ENCODE measurements at places on chromosomes 1 and 21.

DNA sequence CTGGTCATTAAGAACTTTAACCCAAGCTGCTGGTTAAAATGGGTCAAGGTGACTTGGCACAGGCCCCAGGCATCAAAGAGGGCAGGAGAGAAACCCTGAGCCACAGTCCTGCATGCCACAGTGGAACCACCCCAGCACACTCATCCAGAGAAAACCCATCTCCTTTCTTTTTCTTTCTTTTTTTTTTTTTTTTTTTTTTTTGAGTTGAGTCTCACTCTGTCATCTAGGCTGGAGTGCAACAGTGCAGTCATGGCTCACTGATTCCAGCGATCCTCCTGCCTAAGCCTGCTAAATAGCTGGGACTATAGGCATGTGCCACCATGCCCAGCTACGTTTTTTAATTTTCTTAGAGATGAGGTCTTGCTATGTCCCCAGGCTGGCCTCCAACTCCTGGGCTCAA is 109.2 kb upstream of the RAB4A start:
- no peak for DNase-seq

DNA sequence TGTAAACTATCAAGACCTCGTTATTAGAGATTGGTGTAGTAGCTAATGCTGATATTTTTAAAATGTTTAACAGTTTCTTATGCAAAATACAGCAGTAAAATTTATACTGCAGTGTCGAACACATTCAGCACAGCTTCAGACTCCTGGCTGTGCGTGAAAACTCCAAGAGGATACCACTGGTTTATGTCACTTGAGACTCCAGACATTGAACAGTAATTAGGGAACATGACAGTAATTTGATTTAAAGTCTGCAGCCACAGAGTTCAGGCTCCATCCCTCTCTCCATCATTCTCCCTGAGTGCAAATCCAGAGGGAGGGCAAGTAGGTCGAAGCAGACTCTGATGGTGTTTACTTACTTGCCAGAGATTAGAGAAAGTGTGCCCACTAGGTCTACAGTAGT is 94.2 kb downstream of the AK5 start:
- DNase-seq: no peak

GRCh38 chr21:44448651-44449131 is 6.6 kb upstream of the LRRC3 start:
- no peak for DNase-seq

DNA sequence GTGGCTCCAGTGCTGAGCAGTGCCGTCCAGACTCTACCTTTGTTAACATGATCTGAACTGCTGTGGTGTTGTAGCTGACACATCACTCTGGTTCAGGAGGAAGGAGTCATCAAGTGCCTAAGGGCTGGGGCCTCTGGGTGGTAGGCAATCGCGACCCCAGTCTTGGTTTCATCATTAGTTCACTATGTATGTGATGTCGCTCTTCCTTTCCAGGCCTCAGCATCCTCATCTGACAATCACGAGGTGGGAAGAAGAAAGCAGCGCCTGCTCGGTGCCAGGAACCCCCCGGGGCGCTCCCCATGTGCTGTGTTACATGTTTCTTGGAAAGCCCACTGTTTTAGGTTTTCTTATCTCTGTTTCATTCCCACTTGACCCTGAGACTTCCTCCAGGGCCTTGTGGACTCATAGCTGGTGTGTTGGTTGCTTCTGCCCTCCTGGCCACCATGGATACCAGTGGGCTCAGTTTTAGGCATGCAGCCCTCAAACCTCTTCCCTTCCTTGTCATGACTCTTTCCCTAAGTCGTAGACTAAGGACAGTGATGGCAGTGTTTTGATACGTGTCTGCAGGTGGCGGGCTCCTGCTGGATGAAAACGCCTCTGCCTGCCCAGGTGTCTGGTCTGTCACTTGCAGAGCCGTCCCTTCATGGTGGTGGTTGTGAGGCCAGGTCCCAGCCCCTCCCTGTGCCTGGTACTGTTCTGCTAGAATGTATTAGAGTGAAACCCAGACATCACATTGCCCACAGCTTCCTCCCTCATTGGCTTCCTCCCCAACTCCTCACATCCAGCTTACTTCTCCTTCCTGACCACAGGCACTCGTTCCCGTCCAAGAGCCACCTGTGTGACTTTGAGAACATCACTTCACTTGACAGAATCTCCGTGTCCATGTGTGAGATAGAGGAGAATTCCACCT is 17.2 kb upstream of the FOXO6 start:
- DNase-seq: no peak

DNA sequence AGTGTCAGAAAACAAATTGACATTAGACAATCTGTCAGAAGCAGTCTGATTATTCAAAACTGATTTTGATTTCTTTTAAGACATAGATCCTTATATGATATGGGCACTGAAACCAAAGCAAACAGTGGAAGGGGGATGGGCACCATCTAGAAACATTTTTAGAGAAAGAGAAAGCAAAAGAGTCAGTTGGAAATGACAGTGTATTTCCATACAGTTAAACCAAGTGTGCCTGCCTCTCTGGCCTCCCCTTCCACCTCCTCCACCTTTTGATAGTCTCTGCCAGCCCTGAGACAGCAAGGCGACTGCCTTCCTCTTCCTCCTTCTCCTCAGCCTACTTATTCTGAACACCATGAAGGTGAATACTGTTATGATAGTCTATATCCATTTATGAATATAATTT is 949.7 kb downstream of the AMY1C start:
- DNase-seq: no peak

DNA sequence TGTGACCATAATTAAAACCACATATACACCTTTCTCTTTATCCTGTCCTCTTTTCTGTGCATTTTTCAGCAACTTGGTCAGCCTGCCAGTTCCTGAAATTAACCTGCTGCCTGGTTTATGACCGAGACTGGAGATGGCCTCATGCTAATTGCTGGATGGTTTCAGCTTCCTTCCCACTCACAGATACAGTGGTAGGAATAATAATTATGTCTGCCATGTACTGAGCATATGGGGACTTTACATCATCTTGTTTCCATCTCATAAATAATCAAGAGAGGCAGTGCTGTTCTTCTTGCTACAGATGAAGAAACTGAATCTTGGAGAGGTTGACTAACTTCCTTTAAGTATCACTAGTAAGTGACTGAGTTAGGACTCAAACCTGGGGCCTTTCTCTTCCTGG is 148.2 kb downstream of the NOS1AP start:
- DNase-seq: no peak

DNA sequence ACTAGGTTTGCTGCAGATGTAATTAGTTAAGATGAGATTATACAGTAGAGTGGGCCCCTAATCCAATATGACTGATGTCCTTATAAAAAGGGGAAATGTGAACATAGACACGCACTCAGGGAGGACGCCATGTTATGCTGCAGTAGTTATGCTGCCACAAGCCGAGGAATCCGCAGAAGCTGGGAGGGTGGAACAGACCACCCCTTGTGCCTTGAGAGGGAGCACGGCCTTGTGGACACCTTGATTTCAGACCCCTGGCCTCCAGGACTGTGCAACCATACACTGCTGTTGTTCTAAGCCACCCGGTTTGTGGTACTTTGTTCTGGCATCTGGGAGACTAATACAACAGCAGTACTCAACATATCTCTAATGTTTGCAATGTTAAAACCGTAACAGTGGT is 57.9 kb upstream of the HIVEP3 start:
- no peak for DNase-seq

- no peak for DNase-seq
Measured at GRCh38 chr1:39216771-39217170, 12.3 kb downstream of the MACF1 start.

GRCh38 chr21:33231526-33231925 is 1.8 kb downstream of the IFNAR2 start:
- DNase-seq: no peak

DNA sequence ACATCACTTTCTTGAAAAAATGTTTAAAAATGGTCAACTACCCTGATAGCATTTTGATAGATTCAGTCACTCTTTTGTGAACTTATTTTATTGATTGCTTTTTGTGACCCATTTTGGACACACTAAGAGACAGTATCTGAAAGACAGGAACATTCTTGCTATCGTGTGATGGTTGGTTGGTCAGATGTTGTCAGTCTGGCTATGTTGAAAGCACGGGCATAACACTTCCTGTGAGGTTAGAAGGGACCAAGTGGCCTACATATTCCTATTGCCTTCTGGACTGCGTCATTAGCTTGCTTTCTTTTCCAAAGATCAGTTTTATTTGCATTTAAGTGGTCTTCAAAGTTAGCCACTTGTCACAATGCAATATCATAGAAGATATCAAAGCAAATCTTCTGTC is 1.4 kb downstream of the OR2T6 start:
- no peak for DNase-seq

DNA sequence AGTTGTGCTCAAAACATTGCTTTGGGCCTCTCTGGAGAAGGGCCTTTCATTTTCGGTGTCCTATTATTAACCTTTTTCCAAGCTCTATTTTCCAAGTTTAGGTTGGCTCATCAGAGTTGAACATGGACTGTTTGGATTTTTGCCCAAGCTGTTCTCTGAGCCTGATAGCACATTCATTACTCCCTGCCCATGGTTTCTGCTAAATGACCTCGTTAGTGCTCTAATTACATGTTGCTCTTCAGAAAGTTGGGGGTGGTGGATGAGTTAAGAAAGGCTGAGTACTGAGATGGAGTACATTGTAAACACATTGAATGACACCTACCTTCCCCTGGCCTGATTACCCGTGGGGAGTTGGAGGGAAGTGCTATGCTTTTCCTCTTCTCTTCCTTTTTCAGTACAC is 38.9 kb downstream of the LMO4 start:
- DNase-seq: no peak

DNA sequence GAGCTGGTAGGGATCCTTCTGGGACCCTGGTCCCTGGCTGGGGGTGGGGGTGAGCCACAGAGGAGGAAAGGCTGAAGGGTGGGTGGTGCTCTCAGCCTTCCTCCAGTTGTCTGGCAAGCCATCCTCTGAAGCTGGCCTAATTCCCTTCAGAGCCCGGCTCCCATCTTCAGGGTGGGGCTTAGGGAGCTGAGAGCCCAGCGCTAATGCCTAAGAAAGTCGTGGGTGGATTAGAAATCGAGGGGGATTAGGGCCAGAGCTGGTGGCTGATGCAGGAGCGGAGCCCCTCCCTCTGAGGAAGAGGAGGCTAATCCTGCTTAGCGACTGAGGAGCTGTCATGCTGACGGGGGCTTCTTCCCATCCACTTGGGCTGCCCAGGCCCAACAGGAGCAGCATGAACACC is 30.8 kb upstream of the DMBX1 start:
- DNase-seq: no peak

DNA sequence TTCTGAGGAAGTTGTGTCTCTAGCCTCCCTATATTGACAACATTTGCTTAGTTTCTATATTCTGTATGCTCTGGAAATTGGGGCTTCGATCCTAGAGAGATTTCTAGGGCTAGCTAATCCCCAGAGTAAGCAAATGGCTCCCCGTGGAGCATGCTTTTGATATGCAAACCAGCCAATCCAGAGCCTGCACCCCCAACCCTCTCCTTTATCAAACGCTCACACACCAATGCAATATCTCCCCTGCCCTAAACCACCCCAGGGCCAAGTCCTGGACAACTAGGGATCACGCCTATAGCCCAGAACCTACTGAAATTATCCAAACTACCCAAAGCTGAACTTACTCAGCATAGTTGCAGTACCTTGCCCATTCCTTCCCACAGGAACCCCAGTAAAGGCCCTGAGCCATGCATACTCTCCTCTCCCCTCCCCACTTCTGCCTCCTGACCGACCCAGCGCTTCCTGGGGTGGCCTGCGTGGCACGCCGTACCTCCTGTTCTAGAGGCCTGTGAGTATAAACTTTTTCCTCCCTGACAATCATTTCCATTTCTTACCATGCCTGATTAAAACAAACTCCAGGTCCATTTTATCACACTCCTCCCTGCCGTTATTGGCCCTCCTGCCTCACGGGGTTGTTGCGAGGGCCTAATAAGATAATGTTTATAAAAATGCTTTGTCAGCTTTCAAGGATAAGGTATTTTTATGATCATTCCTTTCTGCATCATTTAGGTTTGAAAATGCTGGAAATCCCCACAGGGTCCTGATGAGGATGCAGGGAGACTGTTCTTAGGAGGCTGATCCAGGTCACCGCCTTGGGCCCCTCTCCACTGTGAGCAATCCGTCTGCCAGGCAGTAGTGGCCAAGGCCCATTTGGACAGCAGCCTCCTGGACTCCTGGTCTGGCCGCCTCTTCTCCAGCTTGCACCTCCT is 102.7 kb downstream of the TENT5C start:
- DNase-seq: no peak
